ENCODE measurements at places on chromosomes 16 and 17.

- peak; percentile 71 for DNase-seq
Observed at GRCh38 chr16:4660454-4661007, 32.8 kb upstream of the NUDT16L1 start.

GRCh38 chr16:22938647-22939046 is 124.7 kb downstream of the HS3ST2 start:
- DNase-seq, result no peak

GRCh38 chr17:10107316-10108165 is 90.9 kb downstream of the GAS7 start:
- no peak for DNase-seq

GRCh38 chr16:29875206-29875605 is 12.2 kb upstream of the CDIPT start:
- DNase-seq, result no peak

DNA sequence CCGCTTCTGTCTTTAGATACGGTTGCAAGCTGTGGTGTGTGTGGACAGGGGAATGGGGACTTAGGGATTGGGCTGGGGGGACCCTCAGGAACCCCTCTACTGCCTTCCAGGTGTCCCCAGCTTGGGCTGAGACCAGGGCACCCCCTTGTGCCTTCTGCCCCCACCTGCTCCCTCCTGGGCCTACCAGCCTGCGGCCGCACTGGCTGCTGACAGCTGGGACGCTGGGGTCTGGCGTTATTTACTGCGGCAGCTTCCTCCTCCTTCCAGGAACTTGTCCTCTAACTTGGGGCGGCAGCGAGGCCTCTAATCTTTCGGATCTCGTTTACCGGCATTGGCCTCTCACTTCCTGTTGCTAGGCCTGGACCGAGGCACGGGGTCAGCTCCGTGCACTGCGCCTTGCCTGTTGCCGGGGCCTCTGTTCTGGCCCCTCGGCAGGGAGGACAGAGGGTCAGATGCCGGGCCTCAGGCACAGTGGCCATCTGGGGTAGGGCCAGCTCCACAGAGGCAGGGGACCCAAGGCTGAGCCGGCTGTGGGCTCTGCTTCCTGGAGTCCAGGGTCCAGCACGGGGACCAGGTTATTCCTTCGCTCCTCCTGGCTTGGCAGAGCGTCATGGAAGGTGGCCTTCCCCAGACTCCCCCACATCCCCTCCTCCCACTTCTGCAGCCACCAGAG is 31.8 kb downstream of the TMEM235 start:
- DNase-seq, result no peak

GRCh38 chr17:64240261-64240740 is 22.8 kb downstream of the TEX2 start:
- no peak for DNase-seq

- DNase-seq, result no peak
Observed at GRCh38 chr17:41529491-41529915, 1.4 kb upstream of the KRT19 start.

- DNase-seq, result no peak
Observed at GRCh38 chr17:79791735-79792161, 5.1 kb downstream of the CBX8 start.

DNA sequence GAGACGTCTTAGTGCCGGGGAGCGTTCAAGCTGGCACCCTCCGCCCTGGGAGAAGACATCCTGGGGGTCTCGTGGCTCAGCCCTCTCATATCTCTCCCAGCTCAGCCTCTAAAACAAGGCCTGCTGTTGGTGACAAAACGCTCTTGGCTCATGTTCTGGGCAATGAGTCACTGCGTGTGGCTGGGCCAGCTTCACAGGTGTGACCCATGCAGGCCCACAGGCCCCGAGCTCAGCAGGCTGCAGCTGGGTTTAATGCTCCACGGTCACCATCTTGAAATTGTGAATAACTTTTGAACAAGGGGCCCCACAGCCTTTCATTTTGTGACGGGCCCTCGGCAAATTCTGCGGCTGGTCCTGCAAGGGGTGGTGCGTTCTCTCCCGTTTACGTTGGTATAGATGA is 22.4 kb downstream of the GAA start:
- DNase-seq, result no peak

DNA sequence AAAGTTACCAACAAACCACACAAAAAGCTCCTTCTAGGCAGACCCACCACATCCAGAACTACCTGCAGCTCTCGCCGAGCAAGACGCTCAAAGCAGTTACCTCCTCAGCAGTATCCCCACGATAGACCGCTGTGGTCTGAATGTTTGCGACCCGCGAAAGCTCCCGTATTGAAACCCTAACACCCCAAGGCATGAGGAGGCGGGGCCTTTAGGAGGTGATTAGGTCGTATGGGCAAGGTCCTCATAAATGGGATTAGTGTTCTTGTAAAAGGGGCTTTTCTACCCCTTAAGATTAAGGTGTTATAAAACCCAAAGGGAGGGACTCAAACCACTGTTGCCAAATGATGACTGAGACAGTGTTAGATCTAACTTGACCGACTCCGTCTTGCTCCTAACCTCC is 19.0 kb upstream of the RPH3AL start:
- no peak for DNase-seq

DNA sequence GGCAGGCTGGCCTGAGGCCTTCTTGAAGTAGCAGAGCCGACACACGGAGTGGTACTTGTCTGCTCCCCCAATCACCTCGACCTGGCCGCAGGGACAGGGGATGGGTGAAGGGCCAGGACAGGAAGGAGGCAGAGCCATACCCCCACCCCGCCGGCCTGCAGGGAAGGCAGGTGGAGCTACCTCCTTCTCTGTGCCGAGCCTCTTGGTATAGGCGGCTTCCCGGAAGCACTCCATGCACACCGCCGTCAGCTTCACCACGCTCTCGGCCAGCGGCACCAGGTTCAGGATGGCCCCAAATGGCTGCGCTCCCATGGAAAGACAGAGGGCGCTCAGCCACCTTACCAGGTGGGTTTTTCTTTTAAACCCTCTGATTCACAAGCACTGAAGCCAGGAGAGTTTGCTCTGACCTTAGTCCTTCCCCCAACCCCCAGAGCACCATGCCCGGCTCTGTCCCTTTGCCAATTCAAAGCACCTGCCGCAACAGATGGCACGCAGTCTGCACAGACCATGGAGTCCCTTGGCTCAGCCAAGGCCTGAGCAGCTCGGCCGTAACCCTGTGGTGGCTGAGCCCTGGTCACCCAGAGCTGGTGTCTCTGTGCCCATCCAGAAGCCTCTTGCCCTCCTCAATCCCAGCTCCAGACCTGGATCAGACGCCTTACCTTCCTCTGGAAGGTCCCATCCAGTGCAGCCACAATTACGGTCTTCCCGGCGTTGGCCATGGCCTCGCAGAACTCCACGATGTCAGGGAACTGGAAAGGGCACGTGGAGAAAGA is 6.7 kb downstream of the SYNGR2 start:
- no peak for DNase-seq

DNA sequence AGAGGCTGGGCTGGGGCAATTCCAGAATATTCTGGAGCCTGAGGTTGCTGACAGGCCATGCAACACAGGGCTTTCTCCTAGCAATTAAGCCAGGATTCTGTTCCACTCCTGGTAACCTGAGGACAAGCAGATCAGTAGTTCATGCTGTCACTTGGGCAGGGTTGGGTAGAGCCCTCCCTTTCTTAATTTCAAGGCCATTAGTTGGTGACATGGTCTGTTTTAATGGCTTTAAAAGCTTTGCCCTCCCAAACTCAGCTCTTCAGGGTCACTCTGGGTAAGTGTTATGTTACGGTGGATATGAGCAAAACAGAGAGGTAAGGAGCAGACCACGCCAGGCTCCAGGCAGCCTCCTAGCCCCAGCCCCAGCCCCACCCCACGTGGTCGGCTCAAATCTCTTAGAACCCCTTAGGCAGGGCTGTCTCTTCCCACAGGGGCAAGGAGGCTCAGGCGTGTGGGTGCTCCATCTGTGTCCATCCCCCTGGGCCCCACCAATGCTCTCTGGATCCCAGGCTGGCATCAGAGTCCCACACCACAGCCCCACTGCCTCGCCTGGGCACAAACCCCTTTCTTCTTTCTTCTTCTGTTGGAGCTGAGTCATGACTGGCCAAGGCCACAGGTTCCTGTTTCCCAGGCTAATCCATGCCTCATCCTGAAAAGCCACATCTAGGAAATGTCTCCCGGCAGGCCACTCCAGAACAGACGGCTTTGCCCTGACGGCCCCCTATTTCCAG is 27.5 kb downstream of the CEP295NL start:
- no peak for DNase-seq

GRCh38 chr17:58153671-58154070 is 5.5 kb downstream of the OR4D1 start:
- DNase-seq, result no peak

DNA sequence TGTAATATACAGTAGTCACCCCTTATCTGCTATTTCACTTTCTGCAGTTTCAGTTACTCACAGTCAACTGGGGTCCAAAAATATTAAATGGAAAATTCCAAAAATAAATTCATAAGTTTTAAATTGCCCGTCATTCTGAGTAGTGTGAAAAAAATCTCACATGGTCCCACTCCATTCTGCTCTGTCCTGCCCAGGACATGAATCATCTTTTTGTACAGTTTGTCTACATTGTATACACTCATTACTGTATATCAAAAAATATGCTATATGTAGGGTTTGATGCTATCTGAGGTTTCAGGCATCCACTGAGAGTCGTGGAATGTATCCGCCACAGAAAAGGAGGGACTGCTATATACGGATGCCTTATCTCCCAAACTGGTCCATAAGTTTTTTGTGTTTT is 16.0 kb upstream of the APPBP2 start:
- no peak for DNase-seq

GRCh38 chr17:39772415-39772814 is 34.7 kb downstream of the GRB7 start:
- DNase-seq, result no peak

GRCh38 chr17:55410722-55411462 is 10.7 kb downstream of the MMD start:
- DNase-seq, result no peak

GRCh38 chr16:85898521-85899442 is at the start of gene IRF8:
IRF8 (plus strand) TSS chr16:85899162; CDS start chr16:85903016, 3,854 bp downstream.
- peak; percentile 66 for DNase-seq

- no peak for DNase-seq
Observed at GRCh38 chr17:8463099-8463498, 27.4 kb downstream of the NDEL1 start.

GRCh38 chr16:80946481-80946880 is 60.2 kb downstream of the CMC2 start:
- DNase-seq, result no peak

GRCh38 chr16:89052890-89053724 is 40.5 kb upstream of the ACSF3 start:
- DNase-seq, result no peak

GRCh38 chr16:81940781-81941560 is 70.3 kb downstream of the SDR42E1 start:
- no peak for DNase-seq

- DNase-seq, result no peak
Observed at GRCh38 chr17:80253631-80254395, 6.8 kb upstream of the RNF213 start.

DNA sequence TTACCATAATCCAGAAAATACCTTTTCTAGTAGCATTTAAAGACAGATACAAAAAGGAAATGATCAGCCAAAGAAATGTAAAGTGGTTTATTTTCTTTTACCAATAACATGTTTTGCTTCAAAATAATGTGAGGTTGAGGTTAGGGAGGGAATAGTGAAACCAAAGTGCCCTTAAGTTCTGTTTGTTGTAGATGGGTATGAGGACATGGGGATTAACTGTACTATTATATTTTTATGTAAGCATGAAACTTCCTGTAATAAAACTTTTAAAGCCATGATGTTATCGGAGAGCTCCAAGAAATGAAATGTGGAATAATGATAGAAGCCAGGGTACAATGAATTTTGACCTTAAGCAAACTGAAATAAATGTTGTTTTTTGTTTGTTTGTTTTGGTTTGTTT is 9.9 kb downstream of the C16orf46 start:
- no peak for DNase-seq

DNA sequence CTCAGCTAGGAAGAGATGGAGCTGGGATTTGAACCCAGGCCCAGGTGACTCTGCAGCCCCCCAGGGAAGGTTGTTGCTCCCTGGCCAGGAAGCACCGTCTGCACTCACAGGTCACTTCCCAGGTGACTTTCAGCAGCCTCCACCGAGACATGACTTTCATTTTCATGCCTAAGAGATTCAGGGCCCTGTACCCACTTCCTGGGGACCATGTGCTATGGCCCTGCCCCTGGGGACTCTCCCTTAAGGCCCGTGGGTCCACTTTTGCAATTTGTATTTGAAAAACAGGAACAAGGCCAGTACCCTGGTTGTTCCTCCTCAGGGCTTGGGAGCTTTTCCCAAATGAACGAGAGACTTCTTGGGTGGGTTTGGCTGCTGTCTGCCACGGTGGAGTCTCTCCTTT is 191.0 kb downstream of the IRF8 start:
- DNase-seq, result no peak

GRCh38 chr17:75832164-75832651 is 12.0 kb downstream of the UNC13D start:
- peak; percentile 47 for DNase-seq

DNA sequence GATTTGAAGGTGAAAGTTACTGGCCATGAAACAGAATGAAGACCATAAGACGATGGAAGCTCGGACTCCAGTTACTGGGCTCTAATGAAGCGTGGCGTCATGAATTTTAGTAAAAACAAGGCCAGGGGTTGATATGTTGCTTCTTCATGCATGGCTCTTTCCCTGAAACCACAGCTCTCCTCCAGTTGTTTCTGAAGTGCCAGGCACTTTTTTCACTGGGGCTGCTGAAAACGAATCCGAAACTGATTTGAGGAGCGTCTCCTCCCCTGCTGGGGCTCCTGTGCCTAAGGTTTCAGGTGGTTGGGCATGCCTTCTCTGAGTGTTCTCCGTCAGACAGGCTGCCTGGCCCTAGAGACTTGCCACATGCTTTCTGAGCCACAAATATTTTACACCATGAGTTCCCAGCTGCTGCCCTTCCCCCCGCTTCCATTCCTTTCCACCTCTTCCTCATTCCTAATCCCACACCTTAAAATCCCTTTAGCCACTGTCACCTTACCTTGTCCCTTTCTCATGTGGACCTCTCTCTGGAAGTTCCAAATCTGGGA is 3.7 kb upstream of the MYL4 start:
- peak; percentile 61 for DNase-seq

- DNase-seq, result no peak
Observed at GRCh38 chr17:45905814-45906213, 11.5 kb downstream of the MAPT start.

- no peak for DNase-seq
Observed at GRCh38 chr17:68511254-68511670, 968 bp upstream of the PRKAR1A start.

DNA sequence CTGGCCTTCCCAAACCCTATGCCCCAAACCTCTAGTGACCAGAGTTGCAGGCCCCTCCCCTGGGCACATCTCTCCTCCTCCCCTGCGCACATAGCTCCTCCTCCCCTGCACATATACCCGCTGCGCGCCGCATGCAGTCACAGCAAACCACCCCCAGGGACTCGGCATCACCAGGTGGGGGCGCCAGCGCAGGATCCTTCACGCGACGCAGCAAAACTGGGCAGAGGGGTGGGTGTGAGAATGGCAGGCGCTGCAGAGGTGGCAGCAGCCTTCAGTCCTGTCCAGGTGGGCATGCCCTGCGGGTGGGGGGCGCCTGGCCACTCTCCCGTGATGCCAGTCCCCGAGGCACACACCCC is 5.6 kb downstream of the CORO6 start:
- DNase-seq, result peak; percentile 82

GRCh38 chr17:56136301-56136700 is 17.0 kb upstream of the ANKFN1 start:
- no peak for DNase-seq
